ENCODE measurements at places on chromosomes 7 and 10. TPM values are rescaled to one million over a fixed set of nuclear protein-coding genes. Genes with fewer than 3 reads are reported as not detected.

The VSTM4 gene
- total RNA-seq, result 5.2 TPM

The ITPRID1 gene
- not detected for total RNA-seq

The AOC1 gene
- total RNA-seq, result not detected

The ABCC2 gene
- 0.25 TPM for total RNA-seq

The SGCE gene
- total RNA-seq, result 90.5 TPM

The HELLS gene
- total RNA-seq, result 23.5 TPM

The ANXA8 gene
- not detected for total RNA-seq

The NEBL gene
- total RNA-seq, result 0.06 TPM

The STAG3 gene
- 1.1 TPM for total RNA-seq

The HMX3 gene
- not detected for total RNA-seq
